ENCODE measurements at places on chromosomes 13 and 19. TPM values are rescaled to one million over a fixed set of nuclear protein-coding genes. Genes with fewer than 3 reads are reported as not detected.

- DNase-seq, result no peak
Measured at GRCh38 chr13:84812078-84812477, 929.8 kb upstream of the SLITRK1 start.

DNA sequence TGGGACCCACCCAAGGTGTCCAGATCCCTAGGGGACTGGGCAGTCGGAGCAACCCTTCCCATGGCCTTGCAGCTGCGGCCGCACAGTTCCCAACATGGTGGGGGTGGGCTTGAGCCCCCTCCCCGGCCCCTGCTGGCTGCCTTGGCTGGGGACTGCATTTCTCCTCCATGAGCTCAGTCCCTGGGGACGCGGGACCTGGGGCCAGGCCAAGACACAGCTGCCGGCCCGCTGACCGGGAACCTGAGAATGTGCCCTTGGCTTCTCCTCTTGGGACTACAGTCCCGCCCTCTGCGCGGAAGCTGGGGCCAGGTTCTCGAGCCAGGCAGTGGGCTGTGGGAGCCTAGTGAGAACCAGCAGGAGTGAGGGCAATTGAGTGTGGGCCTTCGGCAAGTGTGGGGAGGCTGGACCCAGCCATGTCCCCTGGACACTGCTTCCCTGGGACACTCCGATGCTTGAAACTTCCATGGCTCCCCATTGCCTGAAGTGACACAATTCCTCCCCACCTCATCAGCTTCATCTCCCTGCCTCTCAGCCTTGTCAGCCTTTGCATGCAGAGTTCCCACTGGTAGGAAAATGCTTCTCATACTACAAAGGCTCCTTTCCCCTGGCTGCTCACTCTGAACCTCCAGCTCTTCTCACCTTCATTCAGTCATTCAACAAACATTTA is 13.1 kb upstream of the NOTCH3 start:
- no peak for DNase-seq

GRCh38 chr13:23699271-23699670 is 129.1 kb downstream of the TNFRSF19 start:
- DNase-seq, result no peak

DNA sequence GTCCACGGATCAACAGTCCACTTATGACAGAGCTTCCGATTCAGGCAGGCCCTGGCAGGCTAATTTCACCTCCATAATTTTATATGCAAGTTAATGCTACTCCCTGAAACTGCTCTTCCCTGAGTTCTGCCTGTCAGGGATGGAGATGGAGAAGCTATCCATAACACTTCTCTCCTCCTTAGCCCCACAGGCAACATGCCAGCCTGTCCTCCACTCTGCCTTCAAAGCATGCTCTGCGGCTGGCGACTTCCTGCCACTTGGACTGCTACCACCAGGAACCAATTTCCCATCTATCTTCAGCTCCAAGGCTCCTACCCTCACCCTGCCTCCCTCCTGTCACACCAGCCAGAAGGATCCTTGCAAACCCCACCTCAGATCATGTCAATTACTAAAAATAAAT is 35.4 kb downstream of the GSX1 start:
- DNase-seq, result no peak

DNA sequence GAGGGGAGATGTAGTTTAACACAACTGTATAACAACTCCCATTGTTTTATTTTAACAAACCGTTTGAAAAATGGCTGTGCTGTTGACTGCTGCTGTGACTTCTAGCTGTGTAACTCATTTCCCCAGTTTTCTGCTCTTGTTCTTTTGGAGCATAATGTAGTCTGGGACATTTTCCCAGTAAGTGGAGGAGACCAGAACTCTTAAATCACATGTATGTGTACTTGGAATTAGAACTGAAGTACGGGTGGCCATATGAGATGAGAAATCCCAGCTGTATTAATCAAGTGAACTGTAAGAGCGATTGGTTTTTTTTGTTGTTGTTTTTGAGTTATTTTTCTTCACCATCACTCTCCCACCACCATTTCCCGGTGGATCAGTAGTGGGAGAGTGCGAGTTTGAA is 49.4 kb upstream of the RNF113B start:
- DNase-seq, result no peak

- DNase-seq, result no peak
Measured at GRCh38 chr19:2856457-2857050, 10.6 kb upstream of the ZNF556 start.

GRCh38 chr13:32829269-32829668 is 187.0 kb upstream of the KL start:
- no peak for DNase-seq

Gene CEACAM4
- total RNA-seq, result not detected

Gene ZNF729
- total RNA-seq, result not detected

DNA sequence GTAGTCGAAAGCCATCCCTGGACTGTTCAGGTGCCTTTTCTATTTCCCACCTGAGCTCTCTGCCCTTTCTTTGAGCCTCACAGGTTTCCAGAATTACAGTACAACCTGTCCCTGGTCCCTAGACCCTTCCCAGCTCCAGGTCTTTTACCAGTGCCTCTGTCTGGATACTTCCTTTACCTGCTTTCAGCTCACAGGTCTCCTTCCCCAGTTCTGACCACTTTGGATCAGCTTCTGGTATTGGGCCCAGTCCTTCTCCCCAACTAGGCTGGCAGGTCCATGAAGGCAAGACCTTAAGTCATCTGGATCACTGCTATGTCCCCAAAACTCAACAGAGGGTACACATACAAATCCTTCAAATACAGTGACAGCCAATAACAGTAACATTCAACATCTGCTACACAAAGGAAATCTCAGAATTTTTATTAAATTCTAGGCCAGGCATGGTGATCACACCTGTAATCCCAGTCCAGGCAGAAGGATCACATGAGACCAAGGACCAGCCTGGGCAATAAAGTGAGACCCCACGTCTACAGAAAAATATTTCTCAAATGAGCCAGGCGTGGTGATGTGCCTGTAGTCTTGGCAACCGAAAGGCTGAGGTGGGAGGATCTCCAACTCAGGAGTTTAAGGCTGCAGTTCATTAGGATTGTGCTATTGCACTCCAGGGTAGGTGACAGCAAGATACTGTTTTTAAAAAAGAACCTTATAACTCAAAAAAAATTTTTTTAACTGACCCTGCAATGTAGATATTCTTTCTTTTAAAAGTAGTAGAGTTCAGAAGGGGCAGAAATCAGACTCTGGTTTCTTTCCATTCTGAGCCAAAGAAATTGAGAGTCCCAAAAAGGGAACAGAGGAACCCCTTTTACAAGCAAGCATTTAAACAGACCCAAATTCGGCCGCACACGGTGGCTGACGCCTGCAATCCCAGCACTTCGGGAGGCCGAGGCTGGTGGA is 1.3 kb downstream of the RPS16 start:
- DNase-seq, result no peak

DNA sequence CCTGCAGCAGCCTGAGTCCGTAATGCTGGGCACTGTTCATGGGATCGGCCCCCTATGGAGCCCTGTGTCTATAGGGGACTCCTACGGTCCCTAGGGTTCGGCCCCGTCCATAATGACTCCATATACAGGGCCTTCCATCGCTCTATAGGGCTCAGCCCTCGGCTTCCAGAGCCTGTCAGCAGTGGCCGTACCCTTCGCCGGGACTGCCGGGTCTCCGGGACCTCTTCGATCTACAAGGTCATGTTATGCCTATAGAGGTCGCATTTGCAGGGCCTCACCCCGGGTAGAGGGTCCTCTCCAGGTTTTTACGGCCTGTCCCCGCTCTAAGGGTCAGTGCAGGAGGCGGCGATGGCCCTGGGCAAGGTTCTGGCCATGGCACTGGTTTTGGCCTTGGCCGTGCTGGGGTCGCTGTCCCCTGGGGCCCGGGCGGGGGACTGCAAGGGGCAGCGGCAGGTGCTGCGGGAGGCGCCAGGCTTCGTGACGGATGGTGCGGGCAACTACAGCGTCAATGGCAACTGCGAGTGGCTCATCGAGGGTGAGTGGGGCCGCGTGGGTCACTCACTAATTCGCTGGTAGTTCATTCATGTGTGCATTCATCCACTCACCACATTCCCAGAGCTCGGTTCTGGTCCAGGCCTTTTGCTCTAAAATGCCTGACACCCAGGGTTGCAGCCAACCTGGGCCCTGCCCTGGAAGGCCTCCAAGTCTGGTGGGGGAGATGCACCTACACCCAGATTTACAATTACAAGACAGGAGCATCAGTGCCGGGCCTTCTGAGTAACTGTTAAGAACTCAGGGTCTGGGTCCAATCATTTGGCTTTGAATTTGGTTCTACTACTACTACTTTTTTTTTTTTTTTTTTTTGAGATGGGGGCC is 699 bp downstream of the MEGF8 start:
- no peak for DNase-seq

DNA sequence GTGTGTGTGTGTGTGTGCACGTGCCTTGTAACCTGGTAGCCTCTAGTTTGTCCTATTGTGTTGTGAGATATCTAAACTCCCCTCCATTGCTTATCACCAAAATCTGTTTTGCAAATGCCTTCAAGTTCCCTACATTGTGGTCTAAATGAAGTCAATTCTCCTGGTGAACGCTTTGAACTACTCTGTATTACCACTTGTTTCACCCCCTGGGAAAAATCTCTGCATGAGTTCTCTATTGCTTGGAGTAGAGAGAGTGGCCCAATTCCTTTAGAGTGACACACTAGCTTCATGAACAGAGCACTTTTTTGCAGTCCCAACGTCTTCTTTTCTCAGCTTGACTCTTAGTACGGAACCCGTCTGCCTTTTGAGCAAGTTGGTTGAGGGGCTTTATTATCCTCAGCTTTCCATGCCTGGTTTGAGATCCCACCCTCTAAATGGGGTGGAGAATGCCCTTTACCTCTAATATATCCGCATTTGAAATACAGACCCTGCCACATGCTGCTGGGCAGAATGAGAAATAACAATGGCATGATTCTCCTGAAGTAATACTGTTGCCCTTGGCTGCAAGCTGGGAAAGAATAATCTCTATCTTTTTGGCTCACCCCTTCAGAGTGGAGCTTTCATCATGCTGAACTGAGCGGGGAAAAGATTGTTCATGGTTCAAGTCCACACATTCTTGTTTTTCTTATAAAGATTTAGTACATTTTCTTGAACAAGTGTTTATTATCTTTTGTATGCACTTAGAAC is 2545.3 kb downstream of the PCDH9 start:
- DNase-seq, result no peak

DNA sequence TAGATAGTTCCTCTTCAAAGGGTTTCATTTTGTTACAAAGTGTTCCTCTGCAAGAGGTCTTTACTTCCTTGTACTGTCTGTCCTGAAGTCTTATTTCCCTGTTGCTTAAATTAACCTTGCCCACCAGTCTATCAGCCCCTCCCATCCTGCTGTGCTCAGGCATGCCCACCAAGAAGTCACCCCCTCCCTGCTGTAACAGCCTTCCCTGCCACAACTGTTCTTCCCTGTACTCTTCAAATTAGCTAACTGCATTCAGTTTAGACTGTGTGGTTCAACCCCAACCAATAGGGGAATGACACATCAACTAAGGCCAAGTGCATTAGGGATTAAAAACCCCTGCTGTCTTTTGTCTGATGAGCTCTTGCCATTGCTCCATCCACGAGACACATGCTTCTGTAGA is 34.4 kb upstream of the ZNF562 start:
- peak; percentile 28 for DNase-seq

DNA sequence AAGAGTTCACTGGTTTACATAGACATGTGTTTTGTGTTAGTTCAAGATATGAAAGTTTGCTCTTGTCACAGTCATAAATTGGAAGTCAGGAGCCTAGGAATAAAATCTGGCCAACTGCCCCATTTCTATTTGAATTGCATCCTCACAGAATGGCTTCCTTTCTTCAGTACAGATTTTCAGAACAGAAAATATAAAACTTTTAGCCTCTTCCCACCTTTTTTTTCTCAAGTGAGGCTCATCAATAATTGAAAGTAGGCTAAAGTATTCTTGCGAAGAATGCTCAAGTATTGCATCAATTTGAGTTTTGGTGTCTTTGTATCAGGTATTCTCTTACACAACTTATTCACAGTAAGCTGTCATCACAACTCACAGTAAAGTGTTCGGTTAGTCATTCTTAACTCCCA is 802.7 kb downstream of the PCDH9 start:
- no peak for DNase-seq

- peak; percentile 5 for DNase-seq
Measured at GRCh38 chr13:82136880-82137279, 1745.4 kb downstream of the SLITRK1 start.

- no peak for DNase-seq
Measured at GRCh38 chr19:30873003-30873402, 476.2 kb downstream of the TSHZ3 start.

All from bronchial epithelial cell (primary cell).